ENCODE measurements at places on chromosomes 2 and 18. TPM values are rescaled to one million over a fixed set of nuclear protein-coding genes. Genes with fewer than 3 reads are reported as not detected.

DNA sequence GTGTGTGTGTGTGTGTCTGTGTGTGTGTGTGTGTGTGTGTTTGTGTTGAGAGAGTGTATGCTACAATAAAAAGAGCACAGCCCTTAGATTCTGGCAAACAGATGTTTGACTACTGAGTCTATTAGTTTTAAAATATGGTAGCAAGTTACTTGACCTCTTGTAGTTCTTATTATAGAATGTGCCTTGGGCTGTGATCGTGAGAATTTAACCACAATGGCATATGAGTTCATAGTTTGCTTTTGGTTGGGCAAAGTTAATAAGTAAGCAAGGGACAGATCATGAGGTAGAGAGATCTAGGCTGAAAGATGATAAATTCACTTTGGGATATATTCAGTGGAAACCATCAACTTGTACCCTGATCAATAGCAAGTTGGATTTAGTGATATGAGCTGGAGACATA is 334.3 kb upstream of the VWC2L start:
- no peak for DNase-seq

- no peak for DNase-seq
Observed at GRCh38 chr2:84885111-84885510, 4.2 kb upstream of the TRABD2A start.

GRCh38 chr18:10336749-10337350 is 117.6 kb upstream of the APCDD1 start:
- no peak for DNase-seq

GRCh38 chr2:98093611-98094010 is 6.6 kb downstream of the VWA3B start:
- no peak for DNase-seq

DNA sequence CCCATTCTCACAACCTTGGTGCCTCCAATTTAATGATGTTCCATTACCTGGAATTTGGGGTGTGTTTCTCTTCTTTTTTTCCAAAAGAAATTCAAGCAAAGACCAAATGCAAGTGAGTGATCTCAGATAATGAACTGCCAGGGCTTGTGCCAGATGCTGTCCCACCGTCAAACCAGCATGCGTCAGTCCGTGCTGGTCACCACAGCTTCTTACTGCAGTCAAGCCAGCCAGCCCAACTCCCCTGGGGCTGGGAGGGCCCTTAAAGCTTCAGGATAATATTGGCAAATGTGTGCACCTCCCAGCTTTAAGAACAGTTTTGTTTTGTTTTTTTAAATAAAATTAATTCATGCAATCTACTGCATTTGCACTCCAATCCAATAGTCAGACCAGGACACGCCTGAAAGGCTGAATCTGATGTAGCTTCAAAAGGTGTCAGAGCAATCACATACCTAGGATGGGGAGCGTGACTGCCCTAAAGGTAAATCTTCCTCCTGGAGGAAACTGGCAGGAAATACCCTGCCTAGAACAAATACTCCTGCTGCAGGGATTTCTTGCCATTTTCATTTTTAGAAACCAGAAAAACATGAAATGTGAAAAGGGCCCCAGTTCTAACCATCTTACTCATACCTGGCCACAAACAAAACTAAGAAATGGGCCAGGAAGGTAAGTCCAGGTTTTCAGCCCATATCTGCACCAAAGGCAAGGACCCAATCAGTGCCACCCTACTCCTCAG is 26.8 kb upstream of the SP3 start:
- no peak for DNase-seq

DNA sequence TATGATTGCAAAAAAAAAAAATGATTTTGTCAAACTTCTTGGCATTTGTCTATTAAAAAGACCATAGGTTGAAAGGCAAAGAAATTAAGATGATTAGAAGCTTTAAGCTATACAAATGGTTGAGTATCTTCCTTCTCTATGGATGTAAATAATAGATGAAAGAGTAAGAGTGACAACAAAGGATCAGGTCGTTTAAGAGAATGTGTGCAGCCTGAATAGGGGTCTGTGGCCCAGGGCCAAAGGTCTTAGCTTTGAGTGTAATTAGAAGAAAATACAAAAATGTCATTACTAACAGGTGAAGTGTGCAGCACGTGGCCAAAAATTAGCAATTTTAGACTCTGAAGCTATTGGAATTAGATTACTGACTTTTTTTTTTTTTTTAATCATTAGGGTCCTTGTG is 122.4 kb downstream of the GREB1L start:
- no peak for DNase-seq

Gene CTAGE1
- polyA plus RNA-seq = not detected

Data from liver (tissue), 10 donors.